ENCODE measurements at places on chromosomes 2 and 18. TPM values are rescaled to one million over a fixed set of nuclear protein-coding genes. Genes with fewer than 3 reads are reported as not detected.

- DNase-seq: no peak
- no peak overlapping the region for H3K27ac ChIP-seq
- no peaks in the 10 kb centered on the region for H3K4me1 ChIP-seq
- H3K4me3 ChIP-seq: no peak overlapping the region
Measured at GRCh38 chr2:18378020-18378653, 182.3 kb downstream of the RDH14 start.

DNA sequence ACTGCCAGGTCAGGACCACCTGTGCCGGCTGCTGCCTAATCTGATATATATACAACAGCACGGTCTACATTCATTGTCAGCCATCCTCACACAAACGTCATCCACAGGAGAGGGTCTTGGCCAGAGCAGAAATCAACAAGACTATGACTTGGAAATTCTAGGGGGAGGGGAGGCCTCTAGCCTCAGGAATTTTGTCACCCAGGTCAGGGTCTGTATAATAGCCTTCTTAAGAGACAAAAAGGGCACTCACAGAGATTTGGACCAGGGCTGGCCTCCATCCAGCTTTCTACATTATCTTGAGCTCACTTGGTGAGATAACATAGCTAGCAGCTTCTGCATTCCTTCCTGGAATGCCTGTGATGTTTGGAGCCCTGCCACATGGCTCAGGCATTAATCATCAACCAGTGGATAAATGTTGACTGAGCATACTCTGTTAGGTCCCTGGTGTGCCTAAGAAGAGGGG lies 50.4 kb upstream of the CTIF start:
- H3K4me1 ChIP-seq: no peaks in the 10 kb centered on the region
- no peaks in the 10 kb centered on the region for H3K36me3 ChIP-seq
- no peak overlapping the region for H3K4me3 ChIP-seq
- peaks cover 29% of the 10 kb centered on the region for H3K27me3 ChIP-seq
- no peak for DNase-seq

GRCh38 chr2:187468262-187468661 lies 20.2 kb upstream of the CALCRL start:
- no peaks in the 10 kb centered on the region for H3K4me1 ChIP-seq
- H3K36me3 ChIP-seq: no peaks in the 10 kb centered on the region
- DNase-seq: no peak
- H3K27me3 ChIP-seq: no peaks in the 10 kb centered on the region
- H3K4me3 ChIP-seq: no peak overlapping the region
- H3K27ac ChIP-seq: no peak overlapping the region

Gene ADAM23
- total RNA-seq: 0.98 TPM
